Activated CD4-positive, alpha-beta T cell treated with anti-CD3 and anti-CD28 coated beads, Interleukin-2, amount 10 ng/mL, durations not matched to agents 24 days and 14 days (primary cell): ENCODE measurements at places on chromosomes 4 and X.

GRCh38 chr4:8598391-8599090 is 6.0 kb downstream of the CPZ start:
- DNase-seq = no peak

DNA sequence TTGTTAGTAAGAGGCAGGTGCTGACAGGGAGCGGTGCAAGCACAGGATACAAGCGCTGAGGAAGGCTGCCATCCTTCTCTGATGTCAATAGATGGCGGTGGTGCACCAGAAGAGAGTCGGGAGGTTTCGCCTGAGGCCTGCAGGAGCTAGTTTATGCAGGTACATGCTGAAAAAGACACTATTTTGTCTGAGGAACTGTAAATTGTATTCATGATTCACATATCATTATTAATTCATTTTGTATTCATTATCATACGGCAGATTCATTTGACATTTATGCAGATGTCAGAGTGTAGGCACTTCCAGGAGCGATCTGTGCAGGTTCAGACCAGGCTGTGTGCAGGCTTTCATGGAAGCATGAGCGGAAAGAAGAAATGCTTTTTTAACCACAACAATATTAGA is 824.0 kb downstream of the STIM2 start:
- DNase-seq = peak; percentile 75

DNA sequence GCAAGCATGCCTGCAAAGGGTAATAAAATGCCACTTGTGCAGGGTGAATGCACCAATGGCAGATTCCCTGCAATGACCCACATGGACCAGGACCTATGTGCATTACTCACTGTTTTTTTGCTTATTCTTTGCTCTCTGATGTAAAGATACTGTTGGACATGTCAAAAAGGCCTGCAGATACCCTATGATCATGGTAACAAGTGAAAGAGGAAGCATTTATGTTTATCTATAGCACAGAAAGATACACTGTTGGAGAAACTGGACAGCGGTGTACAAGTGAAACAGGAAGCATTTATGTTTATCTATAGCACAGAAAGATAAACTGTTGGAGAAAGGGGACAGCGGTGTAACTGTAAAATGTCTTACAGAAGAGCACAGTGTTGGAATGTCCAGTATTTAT is 127.5 kb downstream of the PAPSS1 start:
- DNase-seq = no peak

- no peak for DNase-seq
Observed at GRCh38 chr4:14308229-14308651, 680.7 kb upstream of the BOD1L1 start.

- no peak for DNase-seq
Observed at GRCh38 chrX:9196961-9197640, 163.2 kb upstream of the FAM9B start.

- no peak for DNase-seq
Observed at GRCh38 chr4:169068423-169068822, 58.4 kb upstream of the CBR4 start.

DNA sequence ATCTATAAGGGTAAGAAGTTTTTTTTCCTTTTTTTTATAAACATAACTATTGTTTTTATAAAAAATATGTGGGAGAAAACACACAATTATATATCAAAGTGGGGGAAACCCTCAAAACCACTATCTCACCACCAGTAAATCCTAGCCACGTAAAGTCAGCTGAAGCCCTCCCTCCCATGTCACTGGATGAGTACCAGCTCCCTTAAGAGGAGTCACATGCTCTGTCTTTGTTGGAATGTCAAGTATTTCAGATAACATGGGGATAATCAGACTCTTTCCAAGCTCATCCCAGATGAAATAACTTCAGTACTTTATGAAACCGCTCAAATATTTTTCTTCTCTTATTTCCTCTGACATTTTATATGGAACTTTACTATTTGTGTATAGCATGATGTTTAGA is 2.4 kb downstream of the MYOZ2 start:
- no peak for DNase-seq

- peak; percentile 92 for DNase-seq
Observed at GRCh38 chr4:105473324-105474098, at the start of gene PPA2. Gene PPA2, minus strand, starts transcription at chr4:105474062. Its CDS starts 12 bp downstream, at chr4:105474050.

GRCh38 chrX:10017872-10018271 is 50.7 kb downstream of the CLDN34 start:
- DNase-seq = no peak

GRCh38 chr4:2303121-2303685 is 41.3 kb upstream of the MXD4 start:
- no peak for DNase-seq

GRCh38 chr4:186092296-186092695 is 12.2 kb upstream of the FAM149A start:
- no peak for DNase-seq

GRCh38 chr4:180099957-180100356 is 2143.2 kb upstream of the TENM3 start:
- no peak for DNase-seq

DNA sequence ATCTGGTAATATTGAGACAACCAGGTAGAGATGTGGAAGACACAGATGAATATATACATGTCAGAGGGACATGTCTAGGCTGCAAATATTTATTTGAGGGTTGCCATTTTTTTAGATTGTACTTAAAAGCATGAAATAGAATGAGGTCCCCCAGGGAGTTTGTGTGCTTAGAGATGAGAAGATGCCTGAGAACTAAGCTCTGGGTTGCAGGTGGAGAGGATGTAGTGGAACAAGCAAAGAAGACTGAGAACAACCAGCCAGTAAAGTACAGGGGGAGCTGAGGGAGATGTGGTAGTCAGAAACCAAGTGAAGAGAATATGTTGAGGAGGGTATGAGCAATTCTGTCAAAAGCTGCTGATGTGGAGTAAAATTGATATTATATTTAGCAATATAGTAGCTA is 95.6 kb upstream of the UNC5C start:
- DNase-seq = no peak

DNA sequence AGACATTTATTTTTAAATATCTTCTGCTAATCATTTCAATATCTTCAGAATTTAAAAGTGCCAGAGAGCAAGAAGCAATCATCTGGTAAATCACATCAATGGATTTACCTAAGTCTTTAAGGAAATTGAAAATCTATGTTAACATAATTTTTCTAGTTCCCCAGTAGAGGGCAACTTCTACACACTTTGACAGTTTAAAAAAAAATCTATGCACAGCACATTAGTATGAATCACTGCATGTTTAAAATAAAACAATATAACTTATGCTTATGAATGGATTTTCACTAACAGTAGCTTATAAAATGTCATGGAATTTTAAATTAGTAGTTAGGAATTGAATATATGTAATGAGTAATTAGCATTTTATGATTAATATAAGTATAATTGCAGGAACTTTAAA is 126.5 kb downstream of the REELD1 start:
- no peak for DNase-seq

- DNase-seq = no peak
Observed at GRCh38 chr4:81485310-81485980, 13.7 kb upstream of the RASGEF1B start.

DNA sequence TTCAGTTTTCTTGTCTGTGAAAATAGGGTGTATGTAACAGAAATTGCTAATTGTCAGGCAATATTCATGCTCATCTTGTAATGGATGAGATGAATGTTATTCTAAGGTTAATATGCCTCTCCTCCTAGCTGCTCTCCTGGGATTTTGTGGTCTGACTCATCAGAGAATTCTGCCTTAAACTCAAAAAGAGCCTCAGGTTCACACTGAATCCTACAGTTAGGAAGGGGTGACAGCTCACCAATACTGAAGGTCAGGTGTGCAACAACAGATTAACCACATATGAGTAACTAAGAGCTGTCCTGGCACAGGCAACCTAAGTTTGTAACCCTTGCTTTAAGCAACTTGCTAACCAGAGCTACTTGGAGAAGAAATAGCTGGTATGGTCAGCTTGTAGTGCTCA is 197.7 kb downstream of the SPATA18 start:
- DNase-seq = no peak
